H1 (cell line): ENCODE measurements at places on chromosomes 2 and 18.
A peak's percentile ranks its signal among the peaks of the same experiment; 100 is the strongest.

- no peak overlapping the region for H3K4me3 ChIP-seq
- DNase-seq = no peak
- H3K27me3 ChIP-seq = no peaks in the 10 kb centered on the region
Observed at GRCh38 chr2:175404839-175405238, 223.3 kb upstream of the ATP5MC3 start.

DNA sequence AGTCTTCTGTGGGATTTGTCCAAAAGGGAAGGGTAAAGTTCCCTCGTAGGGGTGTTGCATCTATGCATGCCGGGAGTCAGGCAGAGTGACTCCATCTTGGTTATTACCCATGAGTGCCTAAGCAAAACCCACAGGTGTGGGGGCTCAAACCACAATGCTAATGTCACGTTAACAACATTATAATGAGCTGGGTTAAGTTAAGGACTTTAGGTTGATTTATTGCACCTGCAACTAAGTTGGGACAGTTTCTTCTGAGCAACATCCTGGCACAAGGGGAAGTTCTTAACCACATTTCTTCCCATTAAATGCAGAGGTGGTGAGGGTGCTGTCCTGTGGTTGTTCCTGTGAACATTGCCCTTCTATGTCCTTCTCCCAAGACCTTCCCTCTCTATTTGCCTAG lies 1596.8 kb upstream of the SLC39A10 start:
- H3K27ac ChIP-seq = no peak overlapping the region
- no peaks in the 10 kb centered on the region for H3K27me3 ChIP-seq
- no peak for DNase-seq
- H3K4me3 ChIP-seq = no peak overlapping the region
- no peaks in the 10 kb centered on the region for H3K4me1 ChIP-seq
- no peaks in the 10 kb centered on the region for H3K36me3 ChIP-seq

- DNase-seq = no peak
- no peaks in the 10 kb centered on the region for H3K27me3 ChIP-seq
- no peaks in the 10 kb centered on the region; the same call in 1 of the 2 replicates for H3K36me3 ChIP-seq
- H3K27ac ChIP-seq = no peak overlapping the region
- H3K4me3 ChIP-seq = no peak overlapping the region
Observed at GRCh38 chr2:54572636-54573536, 116.8 kb downstream of the SPTBN1 start.

- H3K36me3 ChIP-seq = no peaks in the 10 kb centered on the region
- DNase-seq = no peak
- H3K4me1 ChIP-seq = no peaks in the 10 kb centered on the region
- no peak overlapping the region for H3K27ac ChIP-seq
- H3K27me3 ChIP-seq = no peaks in the 10 kb centered on the region
Observed at GRCh38 chr18:13131283-13131682, 87.3 kb upstream of the LDLRAD4 start.

DNA sequence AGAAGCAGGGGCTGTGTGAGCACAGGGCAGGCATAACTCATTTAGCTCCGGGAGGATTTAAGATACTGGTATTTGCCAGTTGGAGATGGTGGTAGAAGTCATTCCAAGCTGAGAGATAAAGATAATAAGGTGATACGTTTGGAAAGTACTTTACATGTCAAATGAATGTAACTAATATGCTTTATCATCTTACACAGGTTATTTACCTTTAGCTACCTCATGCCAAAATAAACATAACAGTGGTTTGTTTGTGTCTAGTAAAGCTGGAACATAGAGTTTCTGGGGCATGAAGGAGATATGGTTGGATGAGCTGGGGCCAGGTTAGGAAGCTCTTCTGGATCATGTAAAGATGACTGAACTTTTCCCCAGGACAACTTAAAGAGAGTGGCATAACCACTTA lies 126.9 kb upstream of the PIK3C3 start:
- H3K27me3 ChIP-seq = no peaks in the 10 kb centered on the region
- no peaks in the 10 kb centered on the region for H3K4me1 ChIP-seq
- H3K4me3 ChIP-seq = no peak overlapping the region
- H3K36me3 ChIP-seq = no peaks in the 10 kb centered on the region

DNA sequence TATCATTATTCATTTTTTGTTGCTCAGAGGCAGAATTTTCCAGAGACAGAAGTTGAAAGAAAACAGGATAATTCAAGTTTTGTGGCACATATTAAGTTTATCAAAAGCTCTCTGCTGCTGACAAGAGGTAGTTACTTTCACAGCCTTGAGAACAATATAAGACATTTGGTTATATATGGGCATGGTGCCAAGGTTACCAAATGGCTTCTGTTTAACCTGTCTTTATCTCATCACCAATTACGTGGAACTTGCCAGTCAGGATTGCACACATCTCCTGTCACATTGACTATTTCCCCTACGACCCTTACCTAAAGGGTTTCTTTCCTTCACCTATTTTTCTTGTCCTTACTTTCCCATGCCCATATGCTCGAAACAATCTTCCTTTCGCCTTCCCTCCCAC lies 35.9 kb downstream of the KLF7 start:
- no peaks in the 10 kb centered on the region for H3K36me3 ChIP-seq
- H3K27me3 ChIP-seq = no peaks in the 10 kb centered on the region
- peaks cover 7% of the 10 kb centered on the region; the same call in 1 of the 2 replicates for H3K4me1 ChIP-seq
- no peak overlapping the region for H3K4me3 ChIP-seq
- no peak for DNase-seq

- no peak overlapping the region for H3K4me3 ChIP-seq
- H3K4me1 ChIP-seq = peaks cover 2% of the 10 kb centered on the region; the same call in 1 of the 2 replicates
- no peaks in the 10 kb centered on the region for H3K27me3 ChIP-seq
- no peak for DNase-seq
- H3K27ac ChIP-seq = no peak overlapping the region
Observed at GRCh38 chr2:26710743-26711456, 18.4 kb downstream of the KCNK3 start.

GRCh38 chr2:18526429-18526828 lies 34.0 kb downstream of the RDH14 start:
- no peaks in the 10 kb centered on the region for H3K36me3 ChIP-seq
- no peak overlapping the region for H3K27ac ChIP-seq
- no peak overlapping the region for H3K4me3 ChIP-seq
- no peaks in the 10 kb centered on the region for H3K4me1 ChIP-seq
- no peak for DNase-seq

DNA sequence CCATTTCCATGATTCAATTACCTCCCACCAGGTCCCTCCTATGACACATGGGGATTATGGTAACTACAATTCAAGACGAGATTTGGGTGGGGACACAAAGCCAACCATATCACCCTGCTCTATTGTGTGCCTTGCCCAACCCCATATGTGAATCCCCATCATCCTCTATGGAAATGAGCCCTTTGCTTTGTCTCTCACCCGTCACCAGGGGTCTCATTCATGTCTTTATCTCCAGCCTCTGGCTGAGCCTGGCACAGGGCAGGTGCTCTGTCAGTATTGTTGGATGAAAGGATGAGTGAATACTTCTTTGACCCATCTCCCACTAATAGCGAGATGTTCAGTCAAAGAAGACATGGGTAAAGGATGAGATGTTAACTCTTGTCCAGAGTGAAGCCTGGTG lies 116.6 kb upstream of the LGALSL start:
- no peak overlapping the region for H3K27ac ChIP-seq
- H3K27me3 ChIP-seq = no peaks in the 10 kb centered on the region
- no peaks in the 10 kb centered on the region for H3K4me1 ChIP-seq
- H3K4me3 ChIP-seq = no peak overlapping the region
- H3K36me3 ChIP-seq = no peaks in the 10 kb centered on the region

DNA sequence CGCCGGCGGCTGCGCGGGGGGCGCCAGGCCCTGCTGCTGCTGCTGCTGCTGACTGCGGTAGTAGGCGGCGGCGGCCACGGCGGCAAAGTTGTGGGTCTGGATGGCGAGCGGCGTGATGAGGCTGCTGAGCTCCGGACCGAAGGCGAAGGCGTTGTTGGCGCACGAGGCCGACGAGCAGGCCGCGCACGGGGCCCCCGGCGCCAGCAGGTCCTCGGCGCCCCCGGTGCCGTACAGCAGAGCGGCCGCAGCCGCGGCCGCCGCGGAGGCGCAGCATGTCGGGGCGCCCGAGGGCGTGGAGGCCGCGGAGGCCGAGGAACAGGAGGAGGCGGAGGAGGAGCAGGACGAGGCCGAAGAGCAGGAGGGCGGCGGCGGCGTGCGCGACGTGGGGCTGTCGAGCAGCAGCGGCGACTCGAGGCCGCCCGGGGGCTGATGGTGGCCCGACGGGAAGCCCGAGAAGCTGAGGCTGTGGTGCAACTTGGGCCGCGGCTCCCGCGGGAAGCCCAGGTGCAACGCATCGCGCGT lies 1.8 kb downstream of the ZFP36L2 start:
- H3K27me3 ChIP-seq = no peaks in the 10 kb centered on the region
- peak; percentile 66 for DNase-seq
- H3K36me3 ChIP-seq = peaks cover 22% of the 10 kb centered on the region
- H3K4me3 ChIP-seq = peak overlapping the region; percentile 87

GRCh38 chr18:80258640-80259039 lies 11.3 kb upstream of the PARD6G start:
- no peak overlapping the region for H3K27ac ChIP-seq
- DNase-seq = no peak
- H3K36me3 ChIP-seq = no peaks in the 10 kb centered on the region
- no peaks in the 10 kb centered on the region for H3K4me1 ChIP-seq
- no peak overlapping the region for H3K4me3 ChIP-seq

DNA sequence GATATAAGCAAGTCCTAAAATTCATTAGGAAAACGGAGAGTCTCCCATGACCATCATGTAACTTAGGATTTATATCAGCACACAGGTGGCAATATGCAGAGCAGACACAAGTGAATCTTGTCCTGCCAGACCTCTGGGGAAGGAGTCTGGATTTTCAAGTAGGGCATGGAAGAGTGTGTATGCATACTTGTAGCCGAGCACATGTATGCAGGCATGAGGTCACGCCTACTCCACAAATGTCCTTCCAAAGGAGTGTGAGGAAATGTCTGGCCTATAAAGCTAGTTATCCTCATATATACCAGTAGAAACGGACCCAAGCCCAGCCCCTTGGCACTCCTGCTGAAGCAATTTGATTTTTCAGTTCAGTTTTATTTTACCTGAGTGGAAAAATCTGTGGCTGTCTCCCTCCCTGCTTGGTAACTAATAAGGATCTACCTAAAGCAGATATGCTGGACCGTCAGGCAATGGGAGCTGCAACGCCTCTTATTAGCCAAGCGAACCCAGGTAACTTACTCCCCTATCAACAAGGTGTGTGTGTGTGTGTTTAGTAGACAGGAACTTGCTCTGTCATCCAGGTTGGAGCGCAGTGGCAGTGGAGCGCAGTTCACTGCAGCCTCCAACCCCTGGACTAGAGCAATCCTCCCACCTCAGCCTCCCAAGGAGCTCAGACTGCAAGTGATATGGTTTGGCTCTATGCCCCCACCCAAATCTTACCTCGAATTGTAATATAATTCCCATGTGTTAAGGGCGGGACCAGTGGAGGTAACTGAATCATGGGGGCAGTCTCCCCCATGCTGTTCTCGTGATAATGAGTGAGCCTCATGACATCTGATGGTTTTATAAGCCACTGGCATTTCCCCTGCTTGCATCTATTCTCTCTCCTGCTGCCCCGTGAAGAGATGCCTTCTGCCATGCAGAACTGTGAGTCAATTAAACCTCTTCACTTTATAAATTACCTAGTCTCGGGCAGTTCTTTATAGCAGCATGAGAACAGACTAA lies 2.8 kb downstream of the STAT1 start:
- H3K4me3 ChIP-seq = no peak overlapping the region
- no peak for DNase-seq
- H3K27me3 ChIP-seq = peaks cover 2% of the 10 kb centered on the region

DNA sequence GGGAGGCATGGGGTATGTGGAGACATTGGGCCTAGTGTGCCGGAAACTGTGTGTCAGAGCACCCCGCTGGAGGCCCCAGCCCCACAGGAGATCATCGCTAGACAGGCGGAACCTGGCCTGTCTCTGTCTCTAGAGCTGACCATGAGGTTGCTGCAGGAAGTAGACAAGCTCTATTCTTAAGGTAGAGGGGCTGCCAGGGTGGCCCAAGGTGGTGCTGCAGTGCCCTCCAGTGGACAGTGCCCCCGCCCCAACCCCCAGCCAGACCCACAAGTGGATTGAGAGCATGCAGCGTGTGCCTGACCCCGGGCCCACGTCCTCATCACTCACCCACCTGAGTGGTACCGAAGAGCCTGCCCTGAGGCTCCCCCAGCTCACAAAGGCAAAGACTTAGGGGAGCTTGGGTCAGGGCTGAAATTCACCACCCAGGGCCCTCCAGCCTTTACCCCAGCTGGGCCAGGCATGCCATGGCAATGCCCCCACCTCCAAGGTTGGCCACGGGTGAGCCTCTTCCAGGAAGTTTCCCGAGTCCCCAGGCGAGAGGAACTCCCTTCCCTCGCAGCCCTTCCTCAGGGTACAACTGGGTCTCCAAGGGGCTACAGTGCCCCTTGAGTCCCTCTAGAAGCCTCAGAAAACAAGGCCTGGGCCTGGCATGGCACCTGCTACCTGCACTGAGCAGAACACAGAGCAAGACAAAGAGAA lies 155.0 kb downstream of the TTC32 start:
- no peak overlapping the region for H3K4me3 ChIP-seq
- peak; percentile 83 for DNase-seq
- no peaks in the 10 kb centered on the region for H3K4me1 ChIP-seq
- no peak overlapping the region for H3K27ac ChIP-seq
- H3K27me3 ChIP-seq = no peaks in the 10 kb centered on the region
- no peaks in the 10 kb centered on the region for H3K36me3 ChIP-seq

- no peak overlapping the region for H3K27ac ChIP-seq
- H3K4me3 ChIP-seq = no peak overlapping the region
- H3K4me1 ChIP-seq = peaks cover 3% of the 10 kb centered on the region
- DNase-seq = no peak
- H3K27me3 ChIP-seq = no peaks in the 10 kb centered on the region
Observed at GRCh38 chr2:239358062-239358754, 42.6 kb downstream of the HDAC4 start.

DNA sequence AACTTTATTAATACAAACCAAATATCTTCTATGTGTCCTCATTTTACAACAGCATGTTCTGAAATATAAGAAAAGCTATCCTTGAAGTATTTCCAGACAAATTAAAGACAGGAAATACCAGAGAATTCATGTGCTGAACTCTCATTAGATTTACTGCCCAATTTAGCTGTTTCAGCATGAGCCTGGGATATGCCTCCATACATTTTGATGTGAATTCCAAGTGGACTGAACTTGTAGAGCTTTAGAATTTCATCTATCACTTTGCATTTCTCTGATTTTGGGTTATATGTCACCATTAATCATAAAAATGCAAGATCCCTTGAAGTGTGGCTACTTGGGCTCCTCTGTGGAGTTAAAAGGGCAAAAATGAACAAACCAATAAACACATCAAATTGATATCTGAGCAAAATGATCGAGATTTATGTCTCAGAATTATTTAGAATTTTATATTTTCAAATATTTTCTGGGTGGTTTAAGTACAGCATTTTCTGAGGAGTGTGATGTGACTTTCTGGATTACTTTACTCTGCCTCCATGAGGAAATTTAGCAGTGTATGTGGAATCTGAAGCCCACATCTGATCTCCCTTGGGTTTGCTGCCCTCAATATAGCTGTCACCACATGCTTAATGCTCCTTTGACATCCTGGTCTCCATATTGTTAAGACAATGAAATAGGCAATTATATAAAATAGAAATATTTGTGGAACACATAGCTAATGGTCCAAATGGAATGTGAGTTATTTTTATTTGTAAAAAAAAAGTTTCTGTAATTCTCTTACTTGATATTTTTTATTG lies 206.6 kb upstream of the RBMS1 start:
- no peaks in the 10 kb centered on the region for H3K36me3 ChIP-seq
- H3K27me3 ChIP-seq = no peaks in the 10 kb centered on the region
- no peak overlapping the region for H3K27ac ChIP-seq
- no peaks in the 10 kb centered on the region for H3K4me1 ChIP-seq
- no peak overlapping the region for H3K4me3 ChIP-seq
